ENCODE measurements at places on chromosomes 6 and 20.

GRCh38 chr6:149933036-149933435, 8.8 kb upstream of the ULBP2 start:
- no peak for DNase-seq

- DNase-seq: no peak
These were observed 38.7 kb upstream of the PDE10A start for GRCh38 chr6:165701564-165702354.

DNA sequence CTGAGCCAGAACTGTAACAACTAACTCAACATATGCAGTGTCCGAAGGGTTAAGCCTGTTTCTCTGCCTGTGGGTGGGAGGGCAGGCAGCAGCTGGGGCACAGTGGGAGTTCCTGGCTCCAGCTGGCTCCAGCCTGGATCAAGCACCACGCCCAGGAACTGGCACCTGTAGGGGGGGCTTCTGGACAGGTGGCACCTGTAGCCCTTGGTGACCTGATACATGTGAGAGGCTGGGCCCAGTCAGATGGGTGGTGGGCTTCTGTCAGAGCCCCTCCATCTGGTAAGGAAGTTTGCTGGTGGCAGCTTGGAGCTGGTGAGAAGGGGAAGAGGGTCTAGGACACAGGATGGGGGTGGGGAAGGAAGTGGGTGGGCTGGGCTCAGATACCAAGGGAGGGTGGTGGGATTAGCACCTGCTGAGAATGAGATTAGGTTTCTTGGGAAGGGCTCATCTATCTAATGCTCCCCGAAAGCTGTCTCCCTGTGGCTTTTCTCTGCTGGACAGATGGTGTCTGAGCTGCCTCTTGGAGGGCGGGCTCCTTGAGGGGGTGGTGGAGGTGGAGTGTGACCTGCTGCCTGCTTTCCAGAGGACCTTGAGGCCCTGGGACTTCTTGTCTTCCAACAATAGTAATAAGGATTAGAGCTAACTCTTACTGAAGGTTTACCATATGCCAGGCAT, 28.5 kb downstream of the BCL2L1 start:
- no peak for DNase-seq

- peak; percentile 40 for DNase-seq
These were observed 4.3 kb downstream of the REV3L start for GRCh38 chr6:111478749-111479148.

DNA sequence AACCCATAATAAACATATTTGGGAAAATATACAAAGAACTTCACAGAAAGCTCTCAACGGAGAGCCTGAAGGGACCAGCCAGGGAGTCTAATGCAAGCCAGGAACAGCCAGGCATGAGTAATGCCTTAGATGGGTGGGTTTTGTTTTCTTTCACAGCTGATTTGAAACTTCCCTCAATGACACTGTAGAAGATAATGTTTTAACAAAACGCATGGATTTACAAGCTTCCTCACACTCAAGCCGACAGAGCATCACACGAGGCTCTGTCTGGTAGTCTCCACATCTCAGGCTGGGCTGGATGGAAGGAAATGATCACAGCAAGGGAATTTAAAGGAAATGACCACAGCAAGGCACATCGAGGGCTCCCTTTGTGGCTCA, 113.9 kb downstream of the GMPR start:
- DNase-seq: no peak

DNA sequence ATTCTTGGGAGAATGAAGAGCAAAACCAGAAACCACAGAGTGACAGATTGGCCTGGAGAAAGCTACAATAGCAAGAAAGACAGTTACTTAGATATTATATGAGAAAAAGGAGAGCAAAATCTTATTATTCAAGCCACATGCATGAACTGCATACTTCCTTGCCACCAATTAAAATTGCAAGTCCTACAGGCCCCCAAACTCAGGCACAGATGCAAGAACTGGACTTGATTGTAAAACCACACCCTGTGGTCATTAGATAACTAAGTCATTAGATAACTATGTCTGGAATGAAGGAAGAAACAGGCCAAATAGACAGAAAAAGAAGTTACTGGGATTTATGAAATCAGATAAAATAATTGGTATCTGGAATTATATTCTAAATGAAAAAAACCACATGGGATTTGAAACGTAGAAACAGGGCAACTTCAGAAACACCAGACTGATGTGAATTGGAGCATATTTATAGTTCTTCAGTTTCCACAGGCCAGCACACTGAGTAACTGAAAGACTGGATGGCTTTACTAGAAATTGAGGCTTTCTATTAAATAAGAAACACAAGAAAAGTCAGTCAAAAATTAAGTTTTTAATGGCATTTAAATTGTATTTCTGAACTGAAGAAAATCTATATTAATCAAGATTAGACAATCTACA, 49.4 kb upstream of the CARMIL1 start:
- no peak for DNase-seq

DNA sequence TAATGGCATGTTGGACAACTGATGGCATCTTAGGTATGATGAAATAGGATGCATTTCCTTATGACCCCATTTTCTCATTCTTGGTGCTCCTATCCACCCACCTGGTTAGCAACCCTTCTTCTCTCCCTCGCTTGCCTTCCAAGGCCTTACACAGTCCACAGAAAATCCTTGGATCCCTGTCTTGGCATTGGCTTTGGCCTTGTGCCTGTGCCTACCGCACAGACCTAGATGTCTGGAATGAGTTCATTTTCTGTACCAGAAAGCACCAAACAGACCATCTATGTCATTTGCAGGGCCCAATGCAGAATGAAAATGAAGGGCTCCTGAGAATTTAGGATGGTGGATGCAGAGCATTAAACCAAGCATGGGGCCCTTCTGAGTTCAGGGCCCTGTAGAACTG, 99.0 kb upstream of the LAMP5 start:
- DNase-seq: no peak

GRCh38 chr6:7540595-7540994, 876 bp upstream of the DSP start:
- DNase-seq: no peak

DNA sequence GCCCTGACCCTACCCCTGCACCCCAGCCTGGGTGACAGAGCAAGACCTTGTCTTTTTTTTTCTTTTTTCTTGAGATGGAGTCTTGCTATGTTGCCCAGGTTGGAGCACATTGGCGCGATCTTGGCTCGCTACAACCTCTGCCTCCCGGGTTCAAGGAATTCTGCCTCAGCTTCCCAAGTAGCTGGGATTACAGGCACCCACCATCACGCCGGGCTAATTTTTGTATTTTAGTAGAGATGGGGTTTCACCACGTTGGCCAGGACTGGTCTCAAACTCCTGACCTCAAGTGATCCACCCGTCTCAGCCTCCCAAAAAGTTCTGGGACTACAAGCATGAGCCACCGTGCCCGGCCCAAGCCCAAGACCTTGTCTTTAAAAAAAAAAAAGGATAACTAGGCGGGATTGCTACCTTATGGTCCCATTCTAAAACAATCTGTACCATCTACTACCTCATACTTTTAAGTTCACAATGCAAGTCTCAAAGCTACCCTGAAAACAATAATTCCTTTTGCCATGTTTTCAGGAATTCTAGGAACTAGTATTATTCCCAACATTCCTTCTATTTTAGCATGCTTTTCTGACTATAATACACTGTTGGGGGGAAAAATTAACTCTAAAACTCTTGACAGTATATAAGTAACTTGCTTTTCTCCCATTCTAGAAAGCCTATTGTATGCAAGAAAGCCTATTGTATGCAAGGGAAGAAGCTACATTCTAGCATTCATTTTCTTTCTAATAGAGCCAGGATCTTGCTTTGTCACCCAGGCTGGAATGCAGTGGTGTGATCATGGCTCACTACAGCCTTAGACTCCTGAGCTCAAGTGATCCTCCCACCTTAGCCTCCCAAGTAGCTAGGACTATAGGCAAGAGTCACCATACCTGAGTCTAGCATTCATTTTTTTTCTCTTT, 6.6 kb downstream of the TUBB start:
- DNase-seq: no peak

- DNase-seq: no peak
These were observed 148.4 kb upstream of the FOXA2 start for GRCh38 chr20:22732751-22733150.

DNA sequence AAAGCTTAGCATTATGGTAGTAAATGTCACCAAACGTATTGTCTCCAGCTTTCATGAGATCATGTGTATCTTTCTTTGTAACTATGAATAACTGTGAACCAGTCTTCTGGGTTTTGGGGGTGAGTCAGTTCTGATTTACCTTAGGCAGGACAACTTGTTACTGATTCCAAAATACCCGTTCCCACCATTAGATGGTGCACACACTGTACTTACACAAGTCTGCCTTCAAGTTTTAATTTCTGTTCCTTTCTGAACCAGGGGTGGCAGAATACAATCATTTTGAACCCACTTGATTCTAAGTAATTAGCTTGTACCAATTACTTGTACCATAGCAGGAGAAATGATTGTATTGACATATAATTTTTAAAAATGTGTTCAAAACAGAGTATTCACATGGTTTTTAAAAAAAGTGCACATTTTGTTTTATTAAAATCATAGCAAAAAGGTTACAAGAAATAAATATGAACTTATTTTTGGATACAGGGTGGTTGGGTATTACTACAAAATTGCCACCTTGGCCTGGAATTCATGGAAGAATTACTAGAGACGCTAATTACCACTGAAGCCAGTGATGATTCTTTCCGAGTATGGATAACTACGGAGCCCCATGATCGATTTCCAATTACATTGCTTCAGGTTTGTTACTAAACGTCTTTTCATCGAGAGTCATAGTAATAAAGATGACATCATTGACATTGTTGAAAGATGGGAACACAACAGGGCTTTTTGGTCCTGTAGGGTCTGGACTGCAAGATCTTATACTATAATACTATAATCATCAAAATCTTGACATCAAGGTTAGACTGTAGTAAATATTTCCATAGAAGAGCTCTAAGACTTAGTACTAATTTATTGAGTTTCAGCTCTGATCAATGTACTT, 75.2 kb upstream of the GLP1R start:
- peak; percentile 11 for DNase-seq

DNA sequence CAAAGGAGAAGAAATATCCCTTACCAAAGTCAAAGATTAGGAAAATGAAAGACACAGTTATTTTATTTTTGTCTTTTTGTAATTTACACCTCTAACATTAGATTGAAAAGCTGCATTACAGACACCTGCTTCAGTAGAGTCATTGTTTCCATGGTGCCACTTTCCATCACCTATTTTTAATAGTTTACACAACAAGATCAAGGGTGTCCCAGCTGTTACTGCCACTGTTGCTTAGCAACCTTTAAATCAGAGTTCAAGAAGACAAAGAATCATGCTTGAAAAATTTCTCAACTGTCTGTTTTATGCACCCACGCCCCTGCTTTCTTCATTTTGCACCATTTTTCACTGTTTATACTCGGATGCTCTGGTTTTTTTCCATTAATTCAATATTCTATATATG, 668.2 kb upstream of the GJE1 start:
- DNase-seq: no peak

GRCh38 chr20:49982072-49982345, 771 bp upstream of the SNAI1 start:
- no peak for DNase-seq

GRCh38 chr6:112683106-112683505, 336.0 kb downstream of the RFPL4B start:
- DNase-seq: no peak
